ENCODE measurements at places on chromosomes 13 and 19.

DNA sequence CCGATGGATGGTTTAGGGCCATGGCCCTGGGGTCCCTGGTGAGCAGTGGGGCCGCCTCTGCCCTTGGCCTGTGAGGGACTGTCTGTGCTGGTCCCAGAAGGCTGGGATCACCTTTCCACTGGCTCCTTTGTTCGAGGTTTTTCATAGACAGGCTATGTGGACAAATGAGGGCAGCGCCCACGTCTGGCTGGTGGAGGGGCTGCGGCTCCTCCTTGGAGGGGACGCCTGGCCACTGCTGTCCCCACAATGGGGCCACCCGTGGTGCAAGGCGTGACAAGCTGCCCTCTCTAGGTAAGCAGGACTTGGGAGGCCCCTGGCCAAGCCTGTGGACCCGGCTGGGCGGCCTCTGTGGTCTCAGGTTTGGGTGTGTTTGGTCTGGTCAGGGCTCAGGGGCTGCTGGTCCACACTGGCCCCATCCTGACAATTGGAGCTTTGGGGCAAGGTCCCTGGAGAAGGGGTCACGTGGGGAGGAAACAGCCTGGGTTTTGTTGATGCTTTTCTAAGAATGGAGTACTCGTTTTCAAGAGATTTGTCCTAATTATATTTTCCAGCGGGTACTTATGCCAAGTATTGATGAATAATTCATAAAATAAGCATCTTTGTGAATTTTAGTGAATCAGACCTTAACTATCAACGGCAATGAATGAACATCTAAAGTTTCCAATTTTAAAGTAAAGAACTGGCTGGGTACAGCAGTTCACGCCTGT lies 33.3 kb downstream of the MCF2L start:
- DNase-seq = no peak

DNA sequence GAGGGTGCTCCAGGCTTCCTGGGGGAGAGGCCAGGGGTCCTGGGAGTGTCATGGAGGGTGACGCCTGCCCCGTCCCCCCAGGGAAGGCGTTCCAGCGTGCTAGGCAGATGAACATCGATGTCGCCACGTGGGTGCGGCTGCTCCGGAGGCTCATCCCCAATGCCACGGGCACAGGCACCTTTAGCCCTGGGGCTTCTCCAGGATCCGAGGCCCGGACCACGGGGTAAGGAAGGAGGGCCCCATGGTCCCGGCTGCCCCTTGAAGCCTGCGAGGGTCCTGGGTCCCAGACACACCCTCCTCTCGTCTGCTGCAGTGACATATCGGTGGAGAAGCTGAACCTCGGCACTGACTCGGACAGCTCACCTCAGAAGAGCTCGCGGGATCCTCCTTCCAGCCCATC lies 11.4 kb downstream of the PTGER1 start:
- no peak for DNase-seq

DNA sequence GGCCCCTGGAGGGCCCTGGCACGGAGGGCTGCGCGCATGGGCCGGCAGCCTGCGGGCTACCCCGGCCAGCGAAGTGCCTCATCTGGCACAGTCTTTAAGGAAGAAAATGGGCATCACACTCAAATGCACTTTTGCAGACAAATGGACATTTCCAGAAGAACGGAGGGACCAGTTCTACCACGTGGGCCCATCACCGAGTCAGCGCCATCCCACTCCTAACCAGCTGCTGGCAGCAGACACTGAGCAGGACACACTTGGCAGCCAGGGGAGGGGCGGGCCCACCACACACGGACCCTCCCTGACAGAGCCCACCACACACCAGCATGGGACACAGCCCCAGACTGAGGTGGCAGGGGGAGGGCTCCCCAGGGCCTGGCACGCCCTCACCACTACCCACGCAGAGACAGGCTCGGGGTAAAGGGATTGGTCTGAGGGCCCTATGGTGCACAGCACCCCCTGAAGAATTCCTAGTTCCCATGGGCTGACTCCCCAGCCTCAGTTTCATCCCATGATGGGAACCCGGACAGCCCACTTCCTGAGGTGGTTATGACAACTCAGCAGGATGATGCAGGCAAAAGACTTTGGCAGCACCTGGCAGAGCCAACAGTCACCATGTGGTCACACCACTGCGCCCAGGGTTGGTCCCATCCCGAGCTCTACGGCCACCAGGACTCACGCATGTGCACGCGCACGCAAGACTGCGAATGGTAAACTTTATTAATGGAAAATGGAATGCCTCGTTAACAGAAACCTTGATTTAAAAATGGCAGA lies 18.7 kb upstream of the TINCR start:
- DNase-seq = no peak

DNA sequence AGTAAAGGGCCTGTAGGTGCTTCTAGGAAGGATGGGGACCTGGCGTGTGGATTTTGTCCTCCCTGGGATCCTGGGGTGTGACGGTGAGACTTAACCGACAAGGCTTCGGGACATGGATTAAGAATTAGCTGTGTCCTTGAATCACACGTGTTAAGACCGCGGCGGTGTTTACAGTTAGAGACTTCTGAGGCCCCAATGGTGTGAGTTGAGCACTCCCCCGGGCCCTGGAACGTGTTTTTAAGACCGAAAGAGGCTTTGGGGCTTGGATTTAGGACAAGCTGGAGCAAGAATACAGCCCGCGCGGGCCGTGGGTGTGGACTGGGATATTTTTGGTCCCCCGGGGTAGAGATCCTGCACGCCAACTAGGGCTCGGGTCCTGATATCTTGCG lies 1.2 kb upstream of the SLC27A1 start:
- no peak for DNase-seq

- DNase-seq = no peak
Observed at GRCh38 chr13:110410000-110410399, 102.9 kb downstream of the COL4A2 start.

GRCh38 chr19:12985049-12985776 lies 10.1 kb upstream of the NFIX start:
- DNase-seq = no peak

DNA sequence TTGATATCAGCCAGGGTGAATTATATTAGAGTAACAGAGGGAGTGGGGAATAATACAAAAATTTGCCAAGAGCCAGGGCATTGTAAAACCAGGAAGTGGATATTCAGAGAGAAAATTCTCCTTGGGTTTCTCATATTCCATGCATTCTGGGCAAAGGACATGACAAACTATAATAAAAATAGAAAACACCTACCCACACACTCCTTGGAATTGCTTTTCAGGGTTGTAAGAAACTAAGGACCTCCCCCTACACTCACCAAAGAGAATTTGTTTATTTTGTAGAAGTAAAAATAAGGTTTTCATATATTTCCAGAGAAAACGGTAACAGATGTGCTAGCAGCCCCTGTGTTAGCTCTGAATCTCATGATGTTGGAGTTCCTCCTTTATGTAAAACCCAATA lies 649.6 kb downstream of the SLITRK1 start:
- DNase-seq = no peak

- DNase-seq = no peak
Observed at GRCh38 chr19:7968008-7968795, 24.7 kb upstream of the TIMM44 start.

- DNase-seq = no peak
Observed at GRCh38 chr19:12137221-12137940, 2.8 kb downstream of the ZNF20 start.

DNA sequence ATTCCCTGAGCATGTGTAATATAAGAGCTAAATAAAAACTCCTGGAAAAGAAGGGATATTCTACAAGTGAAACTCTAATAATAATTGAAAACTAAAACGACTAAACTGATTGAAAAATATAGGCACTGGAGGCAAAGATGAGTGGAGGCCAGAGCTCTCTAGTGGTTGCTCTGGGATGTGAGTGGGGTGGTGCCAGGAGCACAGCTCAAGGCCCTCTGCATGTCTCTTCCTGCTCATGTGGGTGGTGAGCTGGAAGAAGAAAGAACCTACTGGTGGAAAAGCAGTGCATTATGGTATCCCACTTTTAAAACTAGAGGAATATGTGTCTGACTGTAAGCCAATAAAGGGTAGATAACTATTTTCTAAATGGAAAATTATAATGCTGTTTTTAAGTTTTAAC lies 15.8 kb upstream of the ARHGEF7 start:
- DNase-seq = no peak

- DNase-seq = no peak
Observed at GRCh38 chr13:52127378-52127777, 1.5 kb downstream of the NEK5 start.

GRCh38 chr19:47240996-47241918 lies 10.3 kb upstream of the BBC3 start:
- DNase-seq = no peak

DNA sequence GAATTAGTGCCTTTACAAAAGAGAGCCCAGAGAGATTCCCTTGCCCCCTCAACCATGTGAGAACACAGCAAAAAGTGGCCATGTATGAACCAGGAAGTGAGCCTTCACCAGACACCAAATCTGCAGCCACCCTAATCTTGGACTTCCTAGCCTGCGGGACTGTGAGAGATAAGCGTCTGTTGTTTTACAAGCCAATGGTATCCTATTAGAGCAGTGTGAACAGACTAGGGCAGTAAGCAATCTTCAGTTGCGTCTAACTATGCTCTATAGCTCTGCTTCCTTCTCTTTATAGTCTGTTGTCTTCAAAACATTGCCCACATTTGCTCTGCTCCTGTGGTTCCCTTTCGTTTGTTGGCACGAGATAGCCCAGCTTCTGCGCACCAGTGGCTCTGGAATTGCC lies 109.5 kb upstream of the FNDC3A start:
- no peak for DNase-seq

- DNase-seq = peak; percentile 40
Observed at GRCh38 chr13:74135326-74136083, 1.3 kb upstream of the KLF12 start.

DNA sequence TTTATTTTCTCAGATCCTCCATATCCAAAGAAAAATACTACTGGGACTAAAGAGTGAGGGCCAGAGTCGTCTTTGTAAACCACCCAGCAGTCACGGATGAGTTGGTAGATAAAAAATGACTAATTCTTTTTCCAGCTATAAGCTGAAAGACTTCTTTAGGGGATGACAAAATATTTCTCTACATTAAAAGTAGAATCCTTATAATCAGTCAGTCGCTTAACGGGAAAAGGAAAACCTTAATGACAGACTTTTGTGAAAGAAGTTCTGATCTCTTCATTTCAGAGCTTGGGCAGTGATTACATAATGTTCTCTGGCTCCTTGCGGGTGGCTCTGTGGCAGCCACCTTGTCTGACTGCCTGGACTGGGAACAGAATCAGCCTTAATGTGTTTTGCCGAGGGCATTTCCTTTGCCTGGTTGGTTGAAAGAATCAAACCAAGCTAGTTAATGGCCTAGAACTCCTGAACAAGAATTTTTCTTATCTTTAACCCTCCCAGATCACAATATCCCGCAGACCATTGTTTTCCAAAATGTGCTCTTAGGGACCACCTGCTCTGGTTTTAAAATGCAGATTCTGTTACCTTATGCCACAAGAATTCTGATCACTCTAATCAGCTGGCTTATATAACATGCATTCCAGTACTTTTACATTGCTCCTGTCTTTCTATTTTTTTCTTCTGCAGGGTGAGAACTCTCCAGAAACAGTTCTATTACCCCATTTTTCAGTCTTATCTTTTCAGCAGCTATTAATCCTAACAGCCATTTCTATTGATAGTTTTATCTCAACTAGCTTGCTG lies 2.5 kb downstream of the ITM2B start:
- no peak for DNase-seq

- no peak for DNase-seq
Observed at GRCh38 chr13:110546926-110547325, 14.6 kb downstream of the RAB20 start.

DNA sequence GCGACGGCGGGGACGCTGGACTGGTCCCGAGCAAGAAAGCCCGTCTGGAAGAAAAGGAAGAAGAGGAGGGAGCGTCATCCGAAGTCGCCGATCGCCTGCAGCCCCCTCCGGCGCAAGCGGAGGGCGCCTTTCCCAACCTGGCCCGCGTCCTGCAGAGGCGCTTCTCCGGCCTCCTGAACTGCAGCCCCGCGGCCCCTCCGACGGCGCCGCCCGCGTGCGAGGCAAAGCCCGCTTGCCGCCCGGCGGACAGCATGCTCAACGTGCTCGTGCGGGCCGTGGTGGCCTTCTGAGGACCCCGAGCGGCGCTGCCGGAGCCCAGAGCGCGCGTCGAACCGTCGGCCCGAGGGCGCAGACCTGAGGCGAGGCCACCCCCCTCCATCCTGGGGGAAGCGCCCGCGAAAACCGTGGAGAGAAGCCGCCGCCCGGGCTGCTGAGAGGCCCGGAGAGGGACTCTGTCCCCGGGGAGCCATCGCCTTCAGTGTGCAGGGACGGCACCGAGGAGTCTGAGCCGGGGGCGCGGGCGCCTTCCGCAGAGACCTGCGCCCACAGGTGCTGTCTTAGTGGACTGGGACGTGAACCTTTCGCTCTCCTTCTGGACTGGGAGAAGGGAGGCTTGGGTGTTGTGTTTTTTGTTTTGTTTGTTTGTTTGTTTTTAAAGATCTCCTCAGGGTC lies 3.5 kb downstream of the IER2 start:
- DNase-seq = no peak

- DNase-seq = no peak
Observed at GRCh38 chr19:15759962-15760565, 22.3 kb downstream of the OR10H3 start.

GRCh38 chr13:49938921-49939320 lies 2.8 kb upstream of the SPRYD7 start:
- DNase-seq = no peak

- no peak for DNase-seq
Observed at GRCh38 chr13:109355875-109356434, 430.4 kb downstream of the IRS2 start.

DNA sequence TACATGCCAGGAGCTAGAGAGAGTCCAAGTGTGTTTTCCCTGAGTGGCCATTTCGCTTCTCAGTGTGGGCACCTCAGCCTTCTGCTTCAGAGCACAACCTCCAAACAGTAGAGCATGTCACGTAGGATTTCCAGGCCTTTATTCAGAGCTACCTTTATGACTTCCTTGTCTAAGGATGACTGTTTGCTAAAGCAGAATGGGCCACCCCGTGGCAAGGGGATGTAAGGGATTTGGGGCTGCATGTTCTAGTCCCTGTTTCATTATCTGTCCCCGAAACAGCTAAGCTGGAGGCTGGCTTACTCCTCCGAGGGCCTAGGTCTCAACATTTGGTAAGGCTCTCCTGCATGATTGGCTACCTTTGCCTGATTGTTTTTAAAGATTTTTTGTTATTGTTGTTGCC lies 6.0 kb downstream of the RNASEH2B start:
- no peak for DNase-seq

DNA sequence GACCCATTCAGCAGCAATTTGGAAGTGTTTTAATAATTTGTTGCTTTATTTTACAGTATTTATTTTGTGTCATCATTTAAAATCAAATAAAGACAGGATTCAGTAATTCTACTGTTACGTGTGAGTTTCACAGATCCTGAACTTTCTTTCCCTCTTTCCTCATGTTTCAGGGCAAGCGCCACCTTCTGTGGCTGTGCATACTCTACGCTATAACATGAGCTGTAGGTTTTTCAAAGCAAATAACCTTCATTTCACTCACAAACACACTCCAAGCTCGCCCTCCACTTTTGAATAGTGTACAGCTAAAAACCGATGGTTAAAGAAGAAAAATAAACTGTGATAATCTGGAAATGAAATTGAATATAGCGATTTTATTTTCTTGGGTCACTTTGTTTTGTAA lies 753.3 kb downstream of the OLFM4 start:
- DNase-seq = no peak

GRCh38 chr19:45040059-45040771 lies 1.4 kb downstream of the CLASRP start:
- DNase-seq = no peak

Measured in AG09319 (cell line).